Kidney tubule cell (primary cell): ENCODE measurements at places on chromosomes 2 and 18.

DNA sequence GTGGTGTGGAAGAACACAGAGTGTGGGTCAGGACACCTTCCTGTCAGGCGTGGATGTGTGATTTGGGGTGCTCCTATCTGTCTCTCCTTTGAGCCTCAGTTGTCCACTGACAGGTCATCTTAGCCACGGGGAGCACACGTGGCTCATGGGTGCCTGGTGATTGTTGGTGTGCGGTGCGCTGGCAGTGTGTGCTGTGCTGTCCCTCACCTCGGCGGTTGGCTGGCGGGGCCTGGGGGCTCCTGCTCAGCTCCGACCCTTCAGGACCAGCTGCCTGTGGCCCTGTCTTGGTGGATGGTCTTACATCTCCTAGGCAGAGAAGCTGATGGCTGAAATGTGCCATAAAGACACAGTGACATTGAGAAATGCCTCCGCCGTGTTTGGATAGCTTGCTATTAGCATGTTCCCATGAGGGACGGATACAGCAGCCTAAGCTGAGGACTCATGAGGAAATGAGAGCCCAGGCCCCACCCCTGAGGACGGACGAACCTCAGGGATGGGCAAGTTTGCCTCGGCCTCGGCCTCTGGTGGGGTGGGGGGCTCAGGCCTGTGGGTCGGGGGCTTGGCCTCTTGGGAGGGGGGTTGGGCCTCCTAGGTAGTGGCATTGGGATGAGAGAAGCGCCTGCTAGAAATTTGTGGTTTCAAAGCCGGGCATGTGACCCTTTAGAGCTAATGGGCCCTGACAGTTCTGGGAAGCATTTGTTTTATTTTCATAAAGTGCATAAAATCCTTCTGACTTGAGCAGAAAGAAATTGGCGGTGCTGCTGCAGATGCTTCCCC lies 20.3 kb upstream of the ASB1 start:
- DNase-seq = no peak

DNA sequence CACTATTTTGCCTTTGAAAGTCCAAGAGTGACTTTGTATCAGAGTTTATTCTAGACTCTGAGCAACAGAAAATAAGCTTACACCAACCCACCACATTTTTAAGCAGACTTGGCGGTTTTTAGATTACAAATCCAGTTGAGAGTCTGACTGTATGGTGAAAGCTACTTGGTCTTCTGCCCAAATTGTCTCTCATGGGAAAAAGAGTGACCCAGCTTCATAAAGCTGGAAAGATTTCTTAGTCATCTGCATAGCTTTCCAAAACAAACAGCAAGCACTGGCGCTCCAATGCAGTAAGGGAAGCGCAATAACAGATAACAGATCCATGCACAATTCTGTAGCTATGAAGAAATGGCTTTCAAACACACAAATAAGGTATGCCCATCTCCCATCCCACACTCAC lies 7.1 kb downstream of the DSG1 start:
- DNase-seq = peak; percentile 13

- DNase-seq = peak; percentile 85
Observed at GRCh38 chr2:72895759-72896281, 8.6 kb downstream of the SPR start.

DNA sequence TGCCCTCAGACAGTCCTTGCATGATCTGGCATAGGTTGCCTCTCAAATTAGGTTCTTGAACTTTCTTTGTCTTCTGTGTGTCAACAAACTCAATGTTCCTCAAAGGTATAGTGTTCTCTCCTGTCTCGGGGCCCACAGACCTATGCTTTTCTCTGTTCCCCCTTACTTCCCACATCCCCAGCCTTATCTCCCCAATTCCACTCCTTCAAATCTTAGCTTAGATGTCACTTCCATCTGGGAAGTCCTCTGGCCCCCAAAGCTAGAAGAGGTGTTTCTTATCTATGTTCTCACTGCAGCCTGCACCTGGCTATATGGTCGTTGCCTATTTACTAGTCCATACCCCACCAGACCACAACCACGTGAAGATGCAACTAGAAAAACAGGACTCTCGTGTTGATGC lies 134.6 kb upstream of the MYCN start:
- DNase-seq = no peak

GRCh38 chr2:112686348-112687217 lies 34.2 kb upstream of the NT5DC4 start:
- no peak for DNase-seq

DNA sequence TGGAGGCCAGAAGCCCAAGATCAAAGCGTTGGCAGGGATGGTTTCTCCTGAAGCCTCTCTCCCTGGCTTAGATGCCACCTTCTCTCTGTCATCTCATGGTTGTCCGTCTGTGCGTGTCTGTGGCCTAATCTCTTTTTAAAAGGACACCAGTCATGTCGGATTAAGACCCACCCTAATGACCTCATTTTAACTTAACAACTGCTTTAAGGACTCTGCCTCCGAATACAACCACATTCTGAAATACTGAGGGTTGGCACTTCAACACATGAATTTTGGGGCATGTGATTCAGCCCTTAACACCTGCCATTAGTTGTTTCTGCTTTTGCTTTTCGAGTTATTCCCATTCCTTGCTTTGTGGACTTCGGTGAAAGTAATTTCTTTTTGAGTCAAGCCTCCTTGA lies 97.8 kb upstream of the SMIM21 start:
- DNase-seq = no peak

DNA sequence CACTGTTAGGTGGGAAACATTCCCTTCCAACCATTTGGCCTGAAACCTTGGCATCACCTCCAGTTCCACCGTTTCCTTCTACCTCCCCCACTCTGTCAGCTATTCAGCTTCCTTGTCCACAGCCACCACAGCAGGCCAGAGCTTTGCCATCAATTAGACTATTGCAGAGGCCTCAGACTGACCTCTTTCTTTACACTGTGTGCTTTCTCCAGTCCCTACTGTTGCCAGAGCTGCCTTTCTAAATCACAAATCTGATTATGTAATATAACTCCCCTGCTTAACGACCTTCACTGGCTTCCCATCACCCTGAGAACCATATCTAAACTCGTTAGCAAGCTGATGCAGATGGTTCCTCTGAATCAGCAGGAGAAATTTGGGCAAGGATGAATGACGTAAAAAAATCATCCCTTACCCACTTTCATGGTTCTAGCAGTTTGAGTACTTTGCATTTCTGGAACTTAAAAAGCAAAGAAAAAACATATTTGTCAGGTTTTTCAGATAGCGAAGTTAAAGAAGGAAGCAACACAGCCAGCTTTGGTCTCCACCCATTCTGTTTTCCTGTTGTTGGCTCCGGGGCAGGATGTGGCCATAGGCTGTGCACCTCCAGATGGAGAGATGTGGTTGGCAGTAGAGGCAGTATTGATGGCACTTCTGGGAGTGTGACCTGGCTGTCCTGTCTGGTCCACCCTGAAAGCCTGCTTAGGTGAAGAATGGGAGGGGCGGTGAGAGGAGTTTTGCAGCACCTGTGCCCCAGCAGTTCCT lies 422.1 kb downstream of the PARD3B start:
- DNase-seq = no peak

GRCh38 chr2:85852937-85853498 lies 35.8 kb downstream of the ST3GAL5 start:
- DNase-seq = no peak

DNA sequence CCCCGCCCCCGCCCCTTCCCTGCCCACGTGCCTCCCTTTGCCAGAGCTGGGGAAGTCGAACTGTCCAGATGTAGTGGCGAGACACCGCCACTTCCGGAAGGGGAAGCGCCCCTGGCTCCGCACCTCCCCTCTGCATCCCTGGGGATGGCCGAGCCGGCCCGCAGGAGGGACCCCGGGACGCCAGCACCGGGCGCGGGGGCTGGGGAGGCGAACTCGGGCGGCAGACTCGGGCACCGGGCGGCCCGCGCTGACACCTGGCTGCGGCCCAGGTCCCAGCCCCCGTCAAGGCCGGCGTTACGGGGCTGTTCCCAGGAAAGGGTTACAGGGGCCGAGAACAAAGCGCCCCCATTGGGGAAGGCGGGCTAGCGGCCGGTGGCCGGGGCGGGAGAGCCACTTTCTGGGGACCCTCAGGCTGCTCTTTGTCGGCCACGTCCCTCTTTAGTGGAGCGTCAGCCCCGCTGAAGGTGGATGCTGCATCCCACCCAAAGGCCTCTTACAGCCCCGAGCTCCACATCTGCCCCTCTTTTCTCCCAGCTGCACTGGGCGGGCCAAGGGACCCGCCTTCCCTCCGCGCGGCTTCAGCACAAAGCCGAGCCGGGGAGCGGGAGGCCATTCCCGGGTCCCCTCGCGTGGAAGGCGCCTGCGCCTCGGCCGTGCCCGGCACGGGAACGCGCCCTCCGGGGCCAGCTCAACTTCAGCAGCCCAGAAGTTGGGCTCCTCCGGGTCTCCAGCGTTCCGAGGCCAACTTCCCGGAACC lies 1.3 kb downstream of the SDC1 start:
- peak; percentile 74 for DNase-seq

DNA sequence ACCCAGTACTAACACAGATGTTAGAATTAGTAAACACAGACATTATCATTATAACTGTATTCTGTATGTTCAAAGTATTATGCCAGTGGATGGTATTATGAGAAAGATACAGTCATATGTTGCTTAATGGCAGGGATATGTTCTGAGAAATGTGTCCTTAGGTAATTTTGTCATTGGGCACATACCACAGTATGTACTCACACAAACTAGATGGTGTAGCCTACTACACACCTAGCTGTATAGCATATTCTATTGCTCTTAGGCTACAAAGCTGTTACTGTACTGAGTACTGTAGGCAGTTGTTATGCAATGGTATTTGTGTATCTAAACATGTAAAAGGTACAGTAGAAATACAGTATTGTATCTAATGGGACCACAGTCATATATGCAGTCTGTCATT lies 53.8 kb downstream of the GTF3C3 start:
- DNase-seq = no peak

DNA sequence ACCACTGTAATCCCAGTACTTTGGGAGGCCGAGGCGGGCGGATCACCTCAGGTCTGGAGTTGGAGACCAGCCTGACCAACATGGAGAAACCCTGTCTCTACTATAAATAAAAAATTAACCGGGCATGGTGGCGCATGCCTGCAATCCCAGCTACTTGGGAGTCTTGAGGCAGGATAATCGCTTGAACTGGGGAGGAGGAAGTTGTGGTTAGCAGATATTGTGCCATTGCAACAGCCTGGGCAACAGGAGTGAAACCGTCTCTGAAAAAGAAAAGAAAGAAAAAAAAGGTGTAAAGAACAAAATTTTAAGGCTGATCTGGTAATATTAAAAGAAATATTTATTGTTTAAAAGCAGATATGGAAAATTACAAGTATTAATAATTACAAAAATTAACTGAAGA lies 29.7 kb downstream of the ZNF804A start:
- no peak for DNase-seq

- DNase-seq = peak; percentile 19
Observed at GRCh38 chr2:64945973-64946768, 43.0 kb upstream of the SLC1A4 start.

- DNase-seq = no peak
Observed at GRCh38 chr2:42028571-42029148, 19.2 kb upstream of the PKDCC start.

DNA sequence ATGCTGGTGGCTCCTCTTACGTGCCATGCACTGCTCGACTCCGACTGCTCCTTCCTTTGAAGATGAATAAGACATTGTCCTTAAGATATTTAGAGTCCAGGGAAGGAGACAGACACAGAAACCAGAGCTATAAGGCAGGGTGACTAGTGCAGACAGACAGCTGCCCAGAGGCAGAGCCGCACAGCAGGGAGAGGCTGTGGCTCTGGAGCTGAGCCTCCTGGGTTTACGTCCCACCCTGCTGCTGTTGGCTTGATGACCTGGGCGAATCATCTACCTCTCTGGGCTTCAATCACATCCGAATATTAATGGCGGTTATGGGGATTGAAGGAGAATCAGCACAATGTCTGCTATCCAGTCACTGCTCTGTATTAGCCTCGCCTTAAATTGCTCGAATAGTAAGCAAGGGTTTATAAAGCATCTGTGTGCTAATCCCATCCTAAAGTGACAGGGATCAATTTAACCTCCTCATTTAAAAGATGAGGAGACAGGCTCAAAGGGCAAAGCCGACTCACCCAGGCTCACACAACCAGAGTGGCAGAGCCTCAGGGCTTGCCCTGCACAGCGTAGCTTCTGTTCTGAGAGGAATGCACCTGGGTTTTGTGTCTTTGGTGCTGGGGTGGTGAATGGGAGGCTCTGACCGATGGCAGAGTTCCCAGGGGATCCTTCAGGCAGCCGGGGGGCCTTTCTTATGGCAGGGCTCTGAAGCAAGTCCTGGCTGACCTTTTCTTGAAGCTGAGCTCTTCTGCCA lies 284.1 kb downstream of the MYCN start:
- DNase-seq = no peak

DNA sequence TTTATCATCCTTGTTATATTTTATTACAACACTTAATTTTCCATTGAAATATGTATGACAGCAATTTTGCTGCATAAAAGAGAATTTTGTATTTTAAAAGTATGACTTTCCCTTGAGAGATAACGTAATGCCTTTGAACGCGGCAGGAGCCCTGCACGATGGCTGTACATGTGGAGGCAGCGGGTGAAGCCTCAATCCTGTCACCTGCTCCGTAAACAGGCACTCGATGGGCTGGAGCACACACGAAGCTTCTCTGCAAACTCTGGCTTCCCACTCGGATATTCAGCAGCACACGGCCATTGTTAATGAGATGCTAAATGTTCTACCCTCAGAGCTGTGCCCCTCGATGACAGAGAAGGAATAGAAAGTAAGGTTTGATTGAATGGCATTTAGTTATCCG lies 184.4 kb downstream of the RTP5 start:
- no peak for DNase-seq

- DNase-seq = peak; percentile 75
Observed at GRCh38 chr2:74755386-74755785, 78.5 kb upstream of the HK2 start.

- no peak for DNase-seq
Observed at GRCh38 chr2:127674241-127675209, 805 bp downstream of the LIMS2 start.

GRCh38 chr2:129803871-129804270 lies 175.6 kb upstream of the RAB6C start:
- DNase-seq = no peak

DNA sequence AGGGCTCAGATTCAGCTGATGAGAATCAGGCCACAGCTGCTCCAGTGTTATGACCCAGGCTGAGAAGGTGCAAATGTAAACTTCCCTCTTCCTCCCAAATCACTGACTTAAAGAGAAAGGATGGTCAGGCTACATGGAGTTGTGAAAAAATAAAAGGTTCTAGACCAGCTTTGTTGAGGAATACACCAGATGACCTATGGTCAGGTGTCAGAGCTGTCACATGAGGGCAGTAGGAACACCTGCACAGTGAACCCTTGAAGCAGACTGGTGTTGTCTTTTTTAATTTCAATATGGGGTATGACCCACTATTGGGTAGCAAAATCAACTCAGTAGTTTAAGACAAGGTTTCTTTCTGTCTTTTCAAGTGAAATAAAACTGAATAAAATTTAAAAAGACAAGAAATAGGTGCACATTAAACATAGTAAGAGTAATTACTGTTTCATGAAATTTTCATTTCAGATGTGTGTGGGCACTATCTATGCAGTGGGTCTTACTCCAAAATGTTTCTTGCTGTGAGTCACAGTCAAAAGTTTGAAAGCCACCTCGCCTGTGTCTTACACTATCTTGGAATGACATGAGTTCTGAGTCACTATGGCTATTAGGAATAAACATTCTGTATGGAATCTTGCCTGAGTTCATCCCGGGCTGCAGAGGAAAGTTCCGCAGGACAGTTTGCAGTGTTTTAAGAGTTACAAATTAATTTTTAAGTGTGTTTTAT lies 83.6 kb downstream of the ACVR1 start:
- DNase-seq = peak; percentile 68

GRCh38 chr18:21129566-21130216 lies 18.1 kb upstream of the ROCK1 start:
- no peak for DNase-seq

- DNase-seq = peak; percentile 8
Observed at GRCh38 chr2:113005030-113005509, at the start of gene IL36A. IL36A (plus strand) TSS chr2:113005459; CDS start chr2:113005872, 413 bp downstream.
